NCI-H2029 (cell line): ENCODE measurements at places on chromosomes 1 and 21.

GRCh38 chr1:1624443-1625403 lies 7.2 kb upstream of the MMP23B start:
- no peak for DNase-seq

GRCh38 chr1:156554971-156555370 lies 17.4 kb downstream of the IQGAP3 start:
- no peak for DNase-seq

- DNase-seq: no peak
These were observed 72.7 kb upstream of the F3 start for GRCh38 chr1:94614168-94614815.

DNA sequence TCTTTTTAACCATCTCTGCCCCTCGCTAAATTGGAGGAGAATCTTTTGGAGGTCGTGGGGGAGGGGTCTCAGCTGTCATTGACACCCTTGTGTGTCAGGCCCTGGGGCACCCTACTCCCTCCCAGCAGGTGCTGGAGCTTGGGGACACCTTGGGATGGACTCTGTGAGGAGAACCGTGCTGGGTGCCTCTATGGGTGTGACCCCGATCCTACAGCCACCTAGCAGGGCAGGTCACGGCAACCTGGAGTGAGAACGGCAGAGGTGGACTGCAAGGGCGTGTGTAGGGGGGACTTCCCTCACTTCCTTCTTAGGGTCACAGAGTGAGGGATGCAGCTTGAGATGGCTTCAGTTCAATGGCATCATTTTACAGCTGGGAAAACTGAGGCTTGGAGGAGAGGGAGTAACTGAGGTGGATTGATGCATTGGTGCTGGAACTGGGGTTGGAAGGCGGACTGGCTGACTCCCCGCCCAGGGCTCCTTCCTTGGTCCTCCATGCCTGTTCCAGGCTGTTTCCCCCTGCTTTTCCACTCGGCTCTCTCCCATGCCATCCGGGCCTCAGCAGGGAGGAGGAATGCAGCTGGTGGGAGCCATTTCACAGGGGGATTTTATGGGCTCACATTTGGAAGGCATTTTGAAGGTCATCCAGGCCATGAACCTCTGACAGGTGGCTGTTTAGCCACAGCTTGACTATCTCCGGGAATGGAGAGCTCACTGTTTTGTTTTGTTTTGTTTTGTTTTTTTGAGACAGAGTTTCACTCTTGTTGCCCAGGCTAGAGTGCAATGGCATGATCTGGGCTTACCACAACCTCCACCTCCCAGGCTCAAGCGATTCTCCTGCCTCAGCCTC lies 18.8 kb upstream of the ARHGEF10L start:
- no peak for DNase-seq

DNA sequence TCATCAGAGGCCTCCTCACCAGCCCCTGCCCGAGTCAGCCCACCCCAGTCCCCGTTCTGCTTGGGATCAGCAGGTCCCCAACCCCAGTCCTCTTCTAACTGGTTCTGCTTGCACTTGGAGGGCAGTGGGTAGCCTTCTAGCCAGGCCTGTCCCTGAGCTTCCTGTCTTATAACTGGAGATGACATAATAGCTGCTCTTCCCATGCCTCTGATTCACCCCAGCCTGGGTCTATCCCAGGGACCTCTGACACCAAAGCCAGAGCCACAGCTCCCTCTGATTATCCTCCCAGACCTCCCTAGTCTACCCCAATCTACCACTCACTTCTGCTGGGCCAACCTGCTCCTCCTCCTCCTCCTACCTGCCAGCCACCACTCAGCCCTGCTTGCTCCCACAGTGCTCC lies 31.4 kb downstream of the IQGAP3 start:
- DNase-seq: no peak

- no peak for DNase-seq
These were observed 12.6 kb downstream of the SLC45A1 start for GRCh38 chr1:8330271-8331125.

DNA sequence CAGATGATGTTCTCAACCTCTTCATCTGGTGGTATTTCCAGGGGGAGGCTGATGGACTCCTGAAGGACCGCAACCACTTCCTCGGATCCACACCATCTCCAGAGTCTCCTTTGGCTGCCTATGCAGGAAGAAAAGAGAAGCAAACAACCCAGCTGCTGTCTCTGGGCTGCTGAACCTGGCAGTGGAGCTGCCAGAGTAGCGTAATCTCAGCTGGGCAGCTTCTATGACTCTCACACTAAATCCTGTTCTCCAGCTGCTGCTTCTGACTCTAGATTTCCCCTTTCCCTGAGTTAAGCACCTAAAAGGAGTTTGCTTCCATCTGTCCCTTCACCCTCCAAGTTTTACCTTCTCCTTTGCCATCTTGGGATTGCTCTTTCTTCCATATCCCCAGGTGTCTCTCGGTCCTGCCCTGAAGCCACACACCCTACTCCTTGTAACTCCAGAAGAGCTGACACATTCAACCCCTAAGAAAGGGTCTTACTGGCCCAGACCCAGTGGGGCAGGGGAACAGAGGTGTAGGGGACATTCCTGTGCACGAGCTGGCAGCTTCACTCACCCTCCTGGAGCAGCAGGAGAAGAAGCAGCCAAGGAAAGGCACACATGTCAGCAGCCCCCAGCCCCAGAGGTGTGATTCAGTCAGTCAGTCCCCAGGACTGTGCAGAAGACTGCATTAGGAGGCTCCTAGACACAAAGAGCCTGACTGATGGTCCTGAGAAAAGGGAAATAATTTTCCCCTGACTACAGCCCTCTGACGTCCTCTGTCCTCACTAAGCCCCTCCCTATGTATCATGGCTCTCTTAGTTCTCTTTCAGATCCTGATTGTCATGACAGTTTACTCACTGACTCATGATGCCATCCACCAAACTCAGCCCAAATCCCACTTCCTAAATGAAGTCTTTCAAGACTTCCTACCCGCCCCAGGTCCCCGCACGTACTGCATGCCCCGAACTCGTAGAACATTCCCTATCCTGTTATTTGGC lies at the start of gene SLAMF9:
Gene SLAMF9, minus strand, starts transcription at position 702 of the 980 bp plus-strand sequence. Its CDS starts 100 bp downstream, at position 602.
- no peak for DNase-seq

- DNase-seq: no peak
These were observed 128.0 kb downstream of the NTPCR start for GRCh38 chr1:233078396-233078795.

- DNase-seq: no peak
These were observed 152.2 kb upstream of the RUNX1 start for GRCh38 chr21:35201288-35201687.

GRCh38 chr1:109804660-109805059 lies 40.9 kb upstream of the EPS8L3 start:
- no peak for DNase-seq

DNA sequence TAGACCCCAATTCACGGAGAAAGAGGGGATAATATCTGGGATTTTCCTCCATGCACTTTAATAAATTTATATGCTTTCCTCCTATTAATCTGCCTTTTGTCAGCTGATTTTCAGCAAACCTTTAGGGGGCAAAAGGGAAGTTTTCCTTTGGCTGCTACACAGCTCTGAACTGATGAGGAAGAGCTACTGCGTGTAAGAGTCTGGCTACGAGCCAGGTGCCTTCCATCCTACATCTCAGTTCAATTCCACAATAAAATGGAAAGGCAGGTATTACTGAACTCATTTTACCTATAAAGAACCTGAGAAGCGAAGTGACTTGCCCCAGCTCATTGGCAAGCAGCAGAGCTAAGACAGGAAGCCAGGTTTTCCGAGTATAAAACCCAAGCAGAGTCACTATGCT lies 28.3 kb upstream of the ZNF326 start:
- DNase-seq: no peak

- no peak for DNase-seq
These were observed 13.3 kb downstream of the C1orf162 start for GRCh38 chr1:111487133-111487532.

DNA sequence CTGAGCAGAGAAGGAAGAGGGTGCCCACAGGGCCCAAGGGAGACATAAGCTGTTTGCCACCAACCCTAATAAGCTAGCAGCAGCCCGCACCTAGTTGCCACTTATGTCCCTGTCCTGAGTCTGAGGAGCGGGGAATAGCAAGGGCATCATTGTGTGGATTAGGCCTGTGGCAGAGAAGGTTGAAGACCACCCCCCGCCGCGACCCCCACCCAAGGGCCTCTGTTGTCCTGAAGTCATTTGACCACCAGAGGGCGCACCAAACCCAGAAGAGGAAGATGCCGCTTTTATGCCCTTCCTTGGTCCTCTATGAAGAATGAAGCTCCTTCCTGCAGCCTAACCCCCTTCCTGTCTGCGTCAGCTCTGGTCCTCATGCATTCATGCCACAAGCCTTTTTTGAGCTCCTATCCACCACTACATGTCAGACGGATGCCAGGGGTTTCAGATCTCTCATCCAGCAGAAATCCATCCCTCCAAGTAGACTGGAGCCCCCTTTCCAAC lies 16.6 kb downstream of the RHBG start:
- DNase-seq: peak; percentile 63

DNA sequence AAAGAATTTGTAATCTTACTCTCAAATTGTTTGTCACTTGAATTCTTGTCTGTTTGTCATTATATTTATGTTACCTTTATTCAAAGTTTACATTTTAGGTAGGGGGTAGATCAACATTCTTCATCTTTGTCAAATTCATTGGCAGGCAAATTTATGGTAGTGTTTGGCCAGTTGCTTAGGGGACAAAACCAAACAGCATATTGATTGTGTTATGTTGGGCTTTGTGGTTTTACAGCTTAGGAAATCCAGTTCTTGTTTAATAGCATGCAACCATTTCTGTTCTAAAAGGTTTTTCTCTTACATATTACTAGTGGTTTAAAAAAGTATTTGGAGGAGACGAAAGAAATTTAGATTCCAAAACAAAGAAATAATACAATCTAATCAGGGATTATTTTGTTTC lies 91.4 kb downstream of the HMCN1 start:
- DNase-seq: no peak

DNA sequence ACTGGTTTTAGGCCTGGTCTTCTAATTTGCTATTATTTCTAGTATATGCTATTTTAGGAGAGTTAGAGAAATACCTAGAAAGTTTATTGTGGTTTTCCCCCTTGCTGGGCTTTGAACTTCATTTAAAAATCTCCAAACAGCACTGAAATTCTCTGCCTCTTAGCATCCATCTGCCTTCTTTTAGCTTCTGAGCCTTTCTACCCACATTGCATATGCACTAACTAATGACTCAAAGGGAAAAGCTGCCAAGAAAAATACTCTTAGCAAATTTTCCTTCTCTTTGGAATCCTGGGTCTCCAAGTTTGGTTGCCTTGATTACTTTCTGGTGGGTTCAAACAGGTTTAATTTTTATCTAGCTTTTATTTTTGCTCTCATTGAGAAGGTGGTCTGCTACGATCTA lies 408.4 kb upstream of the PTBP2 start:
- no peak for DNase-seq

GRCh38 chr1:9213956-9214355 lies 20.6 kb upstream of the H6PD start:
- no peak for DNase-seq

DNA sequence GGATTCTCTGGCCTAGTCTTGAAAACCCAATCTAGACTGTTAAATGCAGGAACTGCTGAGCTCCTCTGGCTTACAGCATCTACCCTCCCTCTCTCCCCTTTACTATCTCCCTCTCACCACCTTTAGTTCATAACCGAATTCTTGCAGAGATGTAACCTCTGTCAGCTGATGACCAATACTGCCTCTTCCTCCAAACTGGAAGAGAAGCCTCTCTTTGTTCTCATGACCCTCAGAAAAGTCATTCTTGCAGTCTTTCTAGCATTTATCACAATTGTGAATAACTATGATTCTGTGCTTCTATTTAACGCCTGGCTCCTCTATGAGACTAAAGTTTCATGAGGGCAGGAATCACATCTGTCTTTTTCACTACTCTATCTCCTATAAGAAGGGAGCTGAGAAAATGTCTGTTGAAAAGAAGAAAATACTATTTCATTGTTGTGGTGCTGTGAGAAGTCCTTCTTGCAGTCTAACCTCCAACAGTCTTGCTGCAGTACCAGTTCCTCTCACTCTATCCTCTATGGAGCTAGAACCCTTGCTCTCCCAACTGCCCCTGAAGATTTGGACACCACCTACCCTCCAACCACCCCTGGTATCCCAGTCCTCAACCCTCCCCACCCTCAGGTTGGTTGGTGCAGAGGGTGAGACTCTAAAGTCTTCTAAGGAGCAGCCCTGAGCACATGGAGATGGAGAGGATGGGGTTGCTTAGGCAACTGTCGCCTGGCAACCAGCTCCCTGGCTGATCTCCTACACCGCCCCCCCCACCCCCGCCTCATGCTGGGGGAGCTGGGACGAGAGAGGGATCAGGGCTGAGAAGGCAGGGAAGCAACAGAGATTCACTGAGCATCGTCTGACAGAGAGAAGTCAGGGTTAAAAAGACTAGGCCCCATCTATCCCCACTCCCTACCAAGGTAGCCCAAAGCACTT lies 13.9 kb downstream of the MEF2D start:
- DNase-seq: no peak

DNA sequence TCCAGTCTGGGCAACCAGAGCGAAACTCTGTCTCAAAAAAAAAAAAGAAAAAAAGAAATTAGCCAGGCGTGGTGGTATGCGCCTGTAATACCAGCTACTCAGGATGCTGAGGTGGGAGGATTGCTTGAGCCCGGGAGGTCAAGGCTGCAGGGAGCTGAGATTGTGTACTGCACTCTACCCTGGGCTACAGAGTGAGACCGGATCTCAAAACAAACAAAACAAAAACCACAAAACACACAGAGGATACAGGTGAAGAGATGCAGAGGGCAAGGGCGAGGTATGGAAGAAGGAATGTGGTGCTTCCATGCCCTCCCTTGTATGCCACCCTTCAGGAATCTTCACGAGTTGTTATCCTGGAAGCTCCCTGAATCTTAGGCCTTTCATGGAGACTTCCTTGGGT lies 68.5 kb downstream of the NDUFS5 start:
- DNase-seq: peak; percentile 69
